Cortex of kidney (tissue), 1 donor: ENCODE measurements at places on chromosomes 5 and 9.

- DNase-seq, result no peak
Observed at GRCh38 chr9:33458444-33458843, 11.1 kb upstream of the AQP3 start.

DNA sequence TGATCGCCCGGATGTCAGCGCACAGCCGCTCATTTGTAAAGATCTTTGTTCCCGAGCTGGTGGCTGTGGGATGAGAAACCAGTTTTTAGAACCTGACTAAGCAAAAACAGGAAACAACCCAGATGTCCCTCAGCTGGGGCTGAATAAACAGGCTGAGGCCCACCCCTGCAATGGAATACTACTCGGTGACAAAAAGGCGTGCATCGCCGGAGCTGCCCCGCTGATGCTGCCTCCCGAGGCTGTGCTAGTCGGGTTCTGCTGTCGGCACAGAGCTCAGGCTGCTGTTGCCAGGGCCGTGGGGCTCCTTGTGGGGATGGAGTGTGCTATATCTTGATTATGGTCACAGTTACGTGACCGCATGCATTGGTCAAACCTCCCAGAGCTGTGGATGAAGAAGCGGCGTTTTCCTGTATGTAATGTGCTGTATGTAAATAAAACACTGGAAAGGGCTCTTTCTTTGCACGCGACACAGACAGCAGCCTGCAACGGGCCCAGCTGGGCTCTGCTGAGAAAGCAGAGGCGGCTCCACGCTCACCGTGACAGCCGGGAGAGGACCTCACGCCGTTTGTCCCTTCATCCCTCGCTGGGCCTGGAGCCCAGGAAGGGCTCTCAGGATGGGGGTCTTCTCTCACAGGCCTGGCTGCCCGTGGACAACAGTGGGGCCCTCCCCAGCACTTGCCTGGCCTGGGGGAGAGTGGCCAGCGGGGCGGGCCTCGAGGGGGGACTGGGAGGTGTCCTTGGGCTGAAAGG, 51.5 kb upstream of the RNU6ATAC start:
- DNase-seq, result no peak

DNA sequence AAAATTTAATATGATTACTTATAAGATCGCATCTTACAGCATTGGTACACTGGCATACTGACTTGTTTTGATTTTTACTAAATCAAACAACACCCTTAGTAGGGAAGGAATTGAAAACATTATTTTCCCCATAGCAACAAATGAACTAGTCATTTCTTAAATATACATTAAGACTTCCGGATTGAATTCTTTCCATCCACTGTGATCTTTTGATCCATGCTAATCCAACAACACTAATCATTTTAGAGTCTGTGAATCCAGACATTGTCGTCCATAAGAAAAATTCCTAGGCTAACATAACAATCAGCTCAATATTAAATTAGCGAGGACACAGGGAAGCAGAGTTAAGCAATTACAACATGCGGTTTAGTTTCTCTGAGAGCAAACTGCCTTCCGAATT, 21.6 kb upstream of the ERAP1 start:
- no peak for DNase-seq

GRCh38 chr9:130288926-130289690, 23.5 kb downstream of the HMCN2 start:
- no peak for DNase-seq

DNA sequence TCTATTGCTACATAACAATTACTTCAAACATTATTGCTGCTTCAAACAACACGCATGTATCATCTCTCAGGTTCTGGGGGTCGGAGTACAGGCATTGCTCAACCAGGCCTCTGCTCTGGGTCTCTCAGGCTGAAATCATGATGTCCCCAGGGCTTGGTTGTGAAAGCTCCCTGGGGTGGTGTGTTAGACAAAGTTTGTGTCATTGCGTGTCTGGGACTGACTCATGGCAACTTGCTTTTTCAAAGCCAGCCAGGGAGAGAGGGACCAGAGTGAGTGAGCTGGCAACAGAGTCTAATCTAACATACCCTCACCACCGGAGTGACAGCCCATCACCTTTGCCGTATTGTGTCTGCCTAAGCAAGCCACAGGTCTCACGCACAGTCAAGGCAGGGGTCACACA, 259.2 kb upstream of the NFIL3 start:
- DNase-seq, result no peak

DNA sequence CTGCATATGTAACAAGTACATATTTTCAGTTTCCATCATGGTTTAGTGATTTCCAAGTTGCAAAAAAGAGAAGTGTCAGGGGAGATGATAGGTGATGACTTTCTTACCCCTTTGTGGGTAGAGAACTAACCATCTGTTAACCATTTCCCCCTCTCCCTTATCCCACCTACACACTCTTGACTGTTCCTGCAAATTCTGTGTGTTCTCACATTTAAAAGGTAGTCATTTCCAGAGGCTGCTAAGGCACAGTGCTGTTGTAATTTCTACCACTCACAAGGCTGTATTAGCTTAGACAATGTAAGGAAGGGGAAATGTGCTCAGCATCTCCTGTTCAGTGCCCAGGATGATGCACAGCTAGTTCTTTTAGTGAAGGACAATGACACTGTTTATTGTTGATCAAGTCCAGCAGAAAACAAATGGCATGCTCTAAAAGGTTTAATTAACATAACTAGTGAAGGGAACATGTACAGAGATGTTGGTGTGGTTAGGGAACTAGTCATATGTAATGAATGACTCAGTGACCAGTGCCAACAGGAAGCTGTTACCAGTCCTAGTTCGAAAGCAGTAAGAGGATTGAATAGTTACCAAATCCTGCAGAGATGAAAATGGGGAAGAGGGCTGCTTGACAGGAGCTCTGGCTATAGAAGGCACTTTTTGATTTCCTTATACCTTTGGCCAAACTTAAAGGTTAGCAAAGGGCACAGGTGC, 165.1 kb downstream of the PLK2 start:
- DNase-seq, result no peak

GRCh38 chr9:76718166-76718565, 46.1 kb upstream of the PCA3 start:
- DNase-seq, result no peak

- DNase-seq, result no peak
Observed at GRCh38 chr5:152813526-152813925, 408.4 kb upstream of the NMUR2 start.

- DNase-seq, result no peak
Observed at GRCh38 chr9:115207003-115207836, 89.3 kb upstream of the TNC start.

GRCh38 chr5:31962871-31963307, 211.2 kb downstream of the GOLPH3 start:
- DNase-seq, result no peak

- no peak for DNase-seq
Observed at GRCh38 chr5:123297866-123298265, 125.3 kb downstream of the CEP120 start.

DNA sequence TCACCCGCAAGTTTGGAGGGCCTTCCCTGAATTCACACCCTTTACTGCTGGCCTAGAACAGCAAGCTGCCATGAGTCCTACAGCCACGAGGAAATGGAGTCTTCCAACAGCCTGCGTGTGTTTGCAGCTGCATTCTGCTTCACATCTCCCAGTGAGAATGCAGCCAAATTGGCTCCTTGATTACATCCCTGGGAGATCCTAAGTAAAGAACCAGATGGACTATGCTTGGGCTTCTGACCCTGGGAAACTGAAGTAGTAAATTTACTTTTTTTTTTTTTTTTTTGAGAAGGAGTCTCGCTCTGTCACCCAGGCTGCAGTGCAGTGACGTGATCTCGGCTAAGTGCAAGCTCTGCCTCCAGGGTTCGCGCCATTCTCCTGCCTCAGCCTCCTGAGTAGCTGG, 617.0 kb upstream of the CDH18 start:
- no peak for DNase-seq

GRCh38 chr9:133995012-133995896, 3.1 kb upstream of the VAV2 start:
- no peak for DNase-seq

DNA sequence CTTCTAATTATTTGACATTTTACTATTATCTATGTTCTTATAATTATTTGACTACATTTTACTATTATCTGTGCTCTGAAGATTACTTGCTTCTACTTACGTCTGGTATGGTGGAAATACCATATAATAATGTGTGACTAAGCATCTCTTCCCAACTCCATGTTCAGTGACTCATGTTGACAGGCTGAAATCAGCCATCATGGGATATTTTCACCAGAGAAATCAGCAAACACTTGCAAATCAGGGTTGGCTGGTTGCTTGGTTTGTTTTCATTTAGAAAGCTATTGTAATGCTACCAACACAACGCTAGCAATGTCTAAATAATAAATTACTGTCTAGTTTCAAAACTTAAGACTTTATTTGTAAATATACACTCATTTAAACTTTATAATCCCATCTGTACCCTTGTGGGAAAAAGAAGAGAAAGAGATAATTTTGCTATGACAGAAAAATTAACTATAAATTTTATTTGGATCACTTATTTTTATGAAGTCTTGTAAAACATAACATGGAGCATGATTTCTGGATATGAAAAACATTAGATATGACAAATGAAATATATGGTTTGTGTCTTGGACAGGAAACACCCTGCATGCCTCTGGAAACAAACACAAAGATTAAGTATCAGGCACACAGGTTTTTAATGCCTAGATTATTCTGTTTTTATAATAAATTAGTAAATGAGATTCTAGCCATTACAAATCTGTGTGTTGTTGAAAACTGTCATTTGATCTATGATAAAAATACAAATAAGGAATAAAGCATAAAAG, 337.6 kb downstream of the BNC2 start:
- no peak for DNase-seq

DNA sequence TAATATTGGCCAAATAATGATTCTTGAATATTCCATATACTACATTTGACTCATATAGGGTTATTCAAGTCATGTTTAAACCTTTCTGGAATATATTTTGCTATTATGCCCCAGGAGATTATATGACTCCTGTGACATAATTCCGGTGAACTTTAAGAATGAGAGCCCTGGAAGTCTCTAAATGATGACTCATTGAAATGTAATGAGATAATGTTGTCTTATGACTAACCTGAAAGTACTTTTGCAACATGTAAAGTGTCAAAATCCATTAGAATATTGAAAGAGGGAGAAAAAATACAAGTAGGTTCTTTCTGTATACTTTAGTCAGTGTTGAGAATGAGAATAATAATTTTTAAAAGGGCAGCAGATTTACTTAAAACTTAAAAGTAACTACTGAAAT, 830.4 kb downstream of the MAT2B start:
- no peak for DNase-seq

GRCh38 chr9:36566813-36567221, 5.9 kb upstream of the MELK start:
- DNase-seq, result no peak

DNA sequence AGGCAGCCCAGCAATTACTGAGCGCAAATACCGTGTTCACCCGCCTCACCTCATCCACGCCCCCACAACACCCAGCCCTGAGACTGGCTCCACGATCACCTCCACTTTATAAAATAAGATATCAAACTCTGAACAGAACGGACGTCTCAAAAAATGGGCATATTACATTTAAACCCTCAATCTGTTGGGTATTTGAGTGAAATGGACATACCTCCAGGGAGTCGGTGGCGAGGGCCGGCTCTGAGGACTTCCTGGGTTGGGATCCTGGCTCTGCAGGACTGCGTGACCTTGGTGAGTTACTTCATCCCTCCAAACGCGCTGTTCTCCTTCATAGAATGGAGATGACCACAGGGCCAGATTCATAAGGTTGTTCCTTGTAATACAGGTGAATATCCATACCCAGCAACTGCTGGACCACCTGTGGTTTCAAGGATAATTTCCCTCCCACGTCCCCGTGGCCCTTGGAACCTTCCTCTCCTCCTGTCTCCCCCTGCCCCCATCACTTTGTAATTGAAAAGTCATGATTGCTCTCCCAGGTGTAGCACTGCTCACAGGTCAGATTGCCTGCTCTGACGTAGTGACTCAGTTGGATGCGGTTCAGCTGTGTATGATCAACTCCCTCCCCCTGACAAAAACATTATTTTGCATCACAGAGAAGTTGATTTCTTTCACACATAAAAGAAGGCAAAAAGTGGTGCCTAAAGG, 135.6 kb downstream of the KCNIP1 start:
- no peak for DNase-seq

GRCh38 chr5:85990998-85991397, 626.7 kb upstream of the COX7C start:
- no peak for DNase-seq

DNA sequence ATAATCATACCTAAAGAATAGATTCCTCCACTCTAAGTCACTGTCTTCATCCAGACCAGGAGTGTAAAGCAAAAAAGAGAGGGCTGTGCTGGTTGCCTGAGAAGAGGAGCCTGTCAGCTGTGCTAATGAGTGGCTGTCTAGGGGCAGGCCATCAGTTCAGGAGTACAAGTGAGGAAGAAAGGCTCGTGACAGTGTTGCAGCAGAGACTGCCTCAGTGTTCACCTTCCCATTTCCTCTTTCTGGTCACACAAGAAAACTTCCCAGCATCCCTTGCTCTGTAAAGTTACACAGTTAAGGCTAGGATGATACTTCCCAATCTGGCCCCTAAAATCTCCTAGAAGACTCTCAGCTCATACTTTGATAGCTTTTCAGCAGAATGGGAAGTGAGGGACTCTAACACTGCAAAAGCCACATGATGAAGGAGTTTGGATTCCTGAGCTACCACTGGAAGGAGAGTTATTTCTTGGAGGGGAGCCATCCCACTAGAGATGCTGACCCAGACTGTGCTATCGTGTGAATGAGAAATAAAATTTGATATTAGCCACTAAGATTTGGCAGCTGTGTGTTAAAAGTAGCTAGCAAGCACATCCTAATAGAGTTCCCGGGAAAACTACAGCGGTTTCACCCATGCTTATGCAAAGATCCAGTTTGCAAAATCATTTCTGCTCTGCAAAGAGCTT, 67.1 kb downstream of the ADAMTS12 start:
- no peak for DNase-seq

GRCh38 chr9:86494644-86495111, 140.5 kb upstream of the TUT7 start:
- DNase-seq, result no peak

DNA sequence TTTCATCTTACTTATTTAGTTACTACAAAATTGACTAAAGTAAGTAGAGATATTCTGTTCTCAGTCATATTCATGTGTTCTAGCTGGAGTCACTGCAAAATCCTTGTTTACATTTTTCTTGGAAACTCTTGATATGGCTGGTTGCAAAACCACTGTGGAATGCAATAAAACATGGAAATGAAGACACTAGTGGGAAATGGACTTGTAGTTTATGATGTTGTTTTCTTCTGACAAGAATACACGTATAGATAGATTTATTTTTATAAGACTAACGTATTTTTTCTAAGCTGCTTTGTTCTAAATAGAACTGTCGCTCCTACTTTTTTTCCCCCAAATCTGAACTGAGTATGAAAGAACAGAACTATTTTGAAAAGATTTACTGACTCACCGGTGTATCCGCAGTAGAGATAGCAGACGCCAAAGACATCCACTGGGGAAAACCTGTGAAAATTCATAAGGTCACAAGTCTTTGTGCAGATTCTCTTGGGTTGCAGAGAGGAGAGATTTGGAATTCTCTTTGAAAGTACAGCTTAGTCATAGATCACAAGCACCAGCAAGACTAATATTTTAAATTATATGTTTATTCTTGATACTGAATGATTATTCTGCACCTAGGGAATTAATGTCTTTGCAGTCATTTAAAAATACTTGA, 119.6 kb upstream of the TAF11L2 start:
- DNase-seq, result no peak
